Activated CD4-positive, alpha-beta T cell treated with anti-CD3 and anti-CD28 coated beads, Interleukin-2, amount 10 ng/mL, durations not matched to agents 7 days and 5 days (primary cell): ENCODE measurements at places on chromosomes 16 and 17. TPM values are rescaled to one million over a fixed set of nuclear protein-coding genes. Genes with fewer than 3 reads are reported as not detected.

The RPH3AL gene
- total RNA-seq = 3.2 TPM

The TP53TG3F gene
- not detected for total RNA-seq

The SHCBP1 gene
- total RNA-seq = 51.6 TPM

The SYCE1L gene
- 11.1 TPM for total RNA-seq

The GDPD3 gene
- total RNA-seq = 13.2 TPM

The NCOR1 gene
- 152 TPM for total RNA-seq

The PROCA1 gene
- total RNA-seq = 5.5 TPM

The TERB1 gene
- total RNA-seq = 0.27 TPM

The AOC3 gene
- 0.56 TPM for total RNA-seq

The ADAP2 gene
- total RNA-seq = 1.1 TPM

The DHRS7C gene
- not detected for total RNA-seq

The PMM2 gene
- total RNA-seq = 38.9 TPM

DNA sequence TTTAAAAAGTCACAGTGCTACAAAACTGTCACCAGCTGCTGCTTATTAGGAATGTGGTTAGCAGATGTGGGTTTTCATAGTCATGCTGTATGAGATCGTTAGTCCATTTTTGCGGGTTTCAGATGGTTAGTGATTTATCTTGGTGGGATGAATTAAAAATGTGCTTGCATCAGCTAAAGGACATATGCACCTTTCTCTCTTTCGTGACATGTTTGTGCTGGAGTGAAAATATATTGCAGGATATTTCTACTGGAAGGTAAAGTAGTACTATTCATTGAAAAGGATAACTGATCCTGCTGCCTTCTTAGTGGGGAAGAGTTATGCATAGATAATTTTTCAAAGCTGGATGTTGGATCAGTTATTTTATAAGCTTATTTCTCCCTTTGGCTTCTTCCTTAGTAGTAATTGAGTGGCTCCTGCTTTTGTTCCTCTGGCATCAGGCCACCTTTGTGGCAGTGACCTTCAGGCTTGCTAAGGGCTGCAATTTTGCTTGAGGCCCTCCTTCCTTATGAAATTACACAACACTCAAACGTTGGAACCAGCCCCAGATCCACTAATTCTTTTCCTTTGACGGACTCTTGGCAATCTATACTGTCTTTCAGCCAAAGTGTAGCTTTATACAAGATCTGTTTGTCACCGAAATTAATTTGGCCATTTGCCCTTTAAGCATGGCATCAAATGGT lies 7.5 kb upstream of the SNTB2 start:
- no peak for DNase-seq
- H3K27me3 ChIP-seq = no peaks in the 10 kb centered on the region
- H3K4me1 ChIP-seq = peaks cover 3% of the 10 kb centered on the region
- H3K27ac ChIP-seq = no peak overlapping the region
- H3K36me3 ChIP-seq = no peaks in the 10 kb centered on the region

DNA sequence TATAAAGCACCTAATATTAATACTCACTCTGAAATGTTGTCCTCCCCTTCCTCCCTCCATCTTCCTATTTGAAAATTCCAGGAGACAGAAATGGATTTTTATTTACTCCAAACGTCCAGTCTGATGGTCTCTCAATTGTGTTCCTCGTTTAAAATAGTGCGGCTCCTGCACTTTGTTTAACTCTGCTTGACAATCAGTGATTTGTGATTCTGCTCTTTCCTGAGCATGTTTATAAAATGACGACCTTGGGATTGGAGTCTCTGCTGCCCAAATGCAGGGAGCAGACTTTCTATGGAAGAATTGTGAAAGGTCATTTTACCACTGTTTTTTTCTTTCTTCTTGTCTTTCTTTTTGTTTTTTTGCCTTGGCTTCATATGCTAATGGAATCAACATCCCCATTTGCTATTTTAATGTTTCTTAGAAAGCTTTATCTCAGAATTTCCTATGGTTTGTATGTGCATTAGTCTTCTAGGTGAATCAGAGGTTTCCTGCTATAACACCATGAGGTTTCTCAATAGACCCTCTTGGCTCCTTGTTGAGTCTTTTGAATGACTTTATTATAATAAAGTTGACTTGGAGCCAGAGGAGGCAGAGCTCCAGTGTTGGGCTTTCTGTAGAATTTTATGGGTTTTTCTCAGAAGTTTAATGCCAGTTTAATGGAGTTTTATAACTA lies 376.5 kb downstream of the CDH11 start:
- no peaks in the 10 kb centered on the region for H3K36me3 ChIP-seq
- no peak overlapping the region for H3K27ac ChIP-seq
- no peaks in the 10 kb centered on the region for H3K27me3 ChIP-seq
- no peak overlapping the region for H3K4me3 ChIP-seq

- H3K4me3 ChIP-seq = no peak overlapping the region
- H3K36me3 ChIP-seq = no peaks in the 10 kb centered on the region
- H3K27ac ChIP-seq = no peak overlapping the region
- no peak for DNase-seq
Measured at GRCh38 chr16:3356118-3356517, 429 bp downstream of the OR2C1 start.

DNA sequence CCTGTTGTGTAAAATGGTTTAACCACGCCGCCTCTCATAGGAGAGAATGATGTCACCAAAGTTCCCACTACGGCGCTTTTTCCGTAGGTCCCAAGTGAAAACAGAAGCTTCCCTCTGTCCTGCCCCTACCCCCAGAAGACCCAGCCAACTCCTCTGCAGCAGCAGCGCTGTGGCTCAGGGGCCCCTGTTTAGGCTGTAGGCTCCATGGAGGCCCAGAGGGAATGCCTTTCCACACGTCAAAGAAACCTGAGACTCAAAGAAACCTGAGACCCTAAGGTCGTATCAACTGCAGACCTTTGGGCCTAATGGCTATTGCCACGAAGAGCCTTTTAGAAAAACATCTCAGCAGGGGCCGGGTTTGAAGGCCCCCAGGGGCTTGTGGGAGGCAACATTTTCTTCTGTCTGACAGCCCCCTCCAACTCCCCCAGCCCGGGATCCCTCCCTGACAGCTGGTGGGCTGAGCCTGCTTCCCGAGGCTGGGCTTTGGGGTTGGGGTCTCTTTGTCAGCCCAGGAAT lies 43.1 kb upstream of the MEAK7 start:
- H3K36me3 ChIP-seq = no peaks in the 10 kb centered on the region
- H3K4me3 ChIP-seq = no peak overlapping the region
- H3K27ac ChIP-seq = no peak overlapping the region
- peaks cover 6% of the 10 kb centered on the region for H3K27me3 ChIP-seq

- H3K4me3 ChIP-seq = peak overlapping the region; percentile 91
- H3K36me3 ChIP-seq = peaks cover 46% of the 10 kb centered on the region
- H3K27ac ChIP-seq = peak overlapping the region; percentile 92
- no peak for DNase-seq
- no peaks in the 10 kb centered on the region for H3K27me3 ChIP-seq
Measured at GRCh38 chr16:30355954-30356308, 823 bp upstream of the CD2BP2 start.

DNA sequence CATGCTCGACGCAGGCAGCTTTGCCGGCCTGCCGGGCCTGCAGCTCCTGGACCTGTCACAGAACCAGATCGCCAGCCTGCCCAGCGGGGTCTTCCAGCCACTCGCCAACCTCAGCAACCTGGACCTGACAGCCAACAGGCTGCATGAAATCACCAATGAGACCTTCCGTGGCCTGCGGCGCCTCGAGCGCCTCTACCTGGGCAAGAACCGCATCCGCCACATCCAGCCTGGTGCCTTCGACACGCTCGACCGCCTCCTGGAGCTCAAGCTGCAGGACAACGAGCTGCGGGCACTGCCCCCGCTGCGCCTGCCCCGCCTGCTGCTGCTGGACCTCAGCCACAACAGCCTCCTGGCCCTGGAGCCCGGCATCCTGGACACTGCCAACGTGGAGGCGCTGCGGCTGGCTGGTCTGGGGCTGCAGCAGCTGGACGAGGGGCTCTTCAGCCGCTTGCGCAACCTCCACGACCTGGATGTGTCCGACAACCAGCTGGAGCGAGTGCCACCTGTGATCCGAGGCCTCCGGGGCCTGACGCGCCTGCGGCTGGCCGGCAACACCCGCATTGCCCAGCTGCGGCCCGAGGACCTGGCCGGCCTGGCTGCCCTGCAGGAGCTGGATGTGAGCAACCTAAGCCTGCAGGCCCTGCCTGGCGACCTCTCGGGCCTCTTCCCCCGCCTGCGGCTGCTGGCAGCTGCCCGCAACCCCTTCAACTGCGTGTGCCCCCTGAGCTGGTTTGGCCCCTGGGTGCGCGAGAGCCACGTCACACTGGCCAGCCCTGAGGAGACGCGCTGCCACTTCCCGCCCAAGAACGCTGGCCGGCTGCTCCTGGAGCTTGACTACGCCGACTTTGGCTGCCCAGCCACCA lies 9.7 kb downstream of the VASN start:
- H3K27ac ChIP-seq = no peak overlapping the region
- H3K4me3 ChIP-seq = no peak overlapping the region
- peaks cover 2% of the 10 kb centered on the region for H3K4me1 ChIP-seq
- DNase-seq = no peak
- no peaks in the 10 kb centered on the region for H3K27me3 ChIP-seq

DNA sequence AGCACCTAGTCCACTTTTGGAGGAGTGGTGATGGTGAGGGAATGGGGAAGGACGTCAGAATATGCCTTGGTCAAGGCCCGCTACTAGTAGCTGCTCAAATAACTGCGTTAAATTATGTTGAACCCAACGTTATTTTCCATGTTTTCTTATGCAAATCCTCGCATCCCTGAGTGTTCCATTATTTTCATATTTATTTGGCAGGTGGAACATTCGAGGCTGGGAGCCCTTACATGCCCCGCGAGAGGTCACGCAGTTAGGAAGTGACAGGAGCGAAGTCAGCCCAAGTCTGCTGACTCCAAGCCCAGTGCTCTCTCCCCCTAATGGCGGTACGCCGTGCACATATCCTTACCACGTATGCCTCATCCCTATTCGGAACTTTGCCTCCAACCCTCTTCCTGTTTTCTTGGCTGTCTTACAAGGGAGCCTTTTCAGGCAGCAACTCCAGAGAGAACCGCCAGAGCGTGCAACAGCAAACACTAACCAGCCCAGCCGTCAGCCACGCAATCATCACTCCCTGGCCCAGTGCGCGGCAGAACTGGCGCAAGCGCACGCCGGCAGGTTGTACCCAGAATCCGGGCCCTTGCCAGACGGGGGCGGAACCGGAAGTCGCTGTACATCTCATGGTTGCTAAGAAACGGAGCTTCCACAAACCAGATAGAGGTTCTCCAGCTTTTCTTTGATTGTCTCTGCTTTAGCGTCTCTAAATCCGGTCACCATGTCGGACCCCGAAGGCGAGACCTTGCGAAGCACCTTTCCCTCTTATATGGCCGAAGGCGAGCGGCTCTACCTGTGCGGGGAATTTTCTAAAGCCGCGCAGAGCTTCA lies at the start of gene ODAD4:
Gene ODAD4, plus strand, starts transcription at position 609 of the 824 bp plus-strand sequence. Its CDS starts 107 bp downstream, at position 716.
- no peaks in the 10 kb centered on the region for H3K27me3 ChIP-seq
- H3K4me3 ChIP-seq = peak within 1 kb of the TSS; percentile 97
- peak within 1 kb of the TSS; percentile 97 for H3K27ac ChIP-seq
- peaks cover 55% of the 10 kb centered on the region for H3K4me1 ChIP-seq

DNA sequence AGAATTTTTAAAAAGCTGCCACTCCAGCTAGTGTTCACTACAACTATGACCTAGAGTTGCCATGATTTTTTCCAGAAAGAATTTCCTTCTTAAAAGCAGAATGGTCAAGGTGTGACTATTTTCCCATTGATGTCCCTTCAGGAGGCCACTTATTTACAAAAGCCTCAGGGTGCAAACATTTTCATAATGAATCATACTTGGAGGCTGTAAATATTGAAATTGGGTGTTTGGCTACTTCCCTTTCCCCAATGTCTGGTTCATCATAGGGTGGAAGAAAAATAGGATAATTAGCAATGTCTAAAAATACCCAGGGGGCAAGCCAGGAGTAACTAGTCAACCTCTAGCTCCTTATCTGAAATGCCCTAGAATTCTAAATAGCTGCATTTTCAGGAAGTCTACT lies 18.8 kb downstream of the AXIN2 start:
- no peak overlapping the region for H3K4me3 ChIP-seq
- H3K4me1 ChIP-seq = peaks cover 33% of the 10 kb centered on the region
- no peaks in the 10 kb centered on the region for H3K27me3 ChIP-seq
- peaks cover 48% of the 10 kb centered on the region for H3K36me3 ChIP-seq
- no peak for DNase-seq
- H3K27ac ChIP-seq = no peak overlapping the region

DNA sequence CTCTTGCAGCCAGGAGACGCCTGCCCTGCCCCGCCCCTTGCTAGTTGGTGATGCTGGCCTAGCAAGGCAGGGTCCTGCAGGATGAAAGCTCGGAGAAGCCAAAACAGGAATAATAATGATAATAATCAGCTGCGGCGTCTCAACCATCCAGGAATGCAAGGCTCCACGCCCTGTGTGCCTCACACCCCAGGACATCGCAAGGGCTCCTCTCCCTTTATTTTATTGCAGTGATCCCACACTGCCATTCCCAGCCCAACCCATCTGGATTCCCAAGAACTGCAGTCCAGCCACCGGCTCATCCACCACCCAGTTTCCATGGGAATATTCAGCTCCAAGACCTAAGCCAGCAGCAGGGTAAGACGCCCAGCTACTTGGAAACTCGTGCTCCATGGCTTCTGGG lies 21.0 kb upstream of the ZNF652 start:
- peaks cover 16% of the 10 kb centered on the region for H3K4me1 ChIP-seq
- H3K27ac ChIP-seq = no peak overlapping the region
- H3K36me3 ChIP-seq = peaks cover 4% of the 10 kb centered on the region
- no peak overlapping the region for H3K4me3 ChIP-seq

DNA sequence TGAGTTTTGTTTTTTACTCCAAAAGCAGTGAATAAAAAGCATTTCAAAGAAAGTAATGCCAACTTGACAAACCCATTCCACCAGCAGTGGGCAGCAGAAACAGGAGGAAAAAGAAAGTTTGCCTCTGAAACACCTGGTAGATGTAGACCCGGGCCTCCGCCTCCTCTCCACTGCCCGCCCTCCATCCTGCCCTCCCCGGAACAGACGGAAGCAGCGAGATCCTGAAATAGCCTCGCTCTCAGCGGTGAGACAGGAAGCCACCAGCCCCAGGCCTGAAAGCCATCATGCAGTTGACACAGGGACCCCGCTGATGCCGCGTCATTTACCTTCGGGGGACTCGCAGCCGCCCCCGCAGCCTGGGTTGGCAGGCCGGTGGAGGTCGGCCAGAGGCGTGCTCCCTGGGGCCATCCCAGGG lies 67.8 kb downstream of the C16orf78 start:
- no peaks in the 10 kb centered on the region for H3K27me3 ChIP-seq
- H3K36me3 ChIP-seq = no peaks in the 10 kb centered on the region
- peak; percentile 89 for DNase-seq
- peaks cover 22% of the 10 kb centered on the region for H3K4me1 ChIP-seq
- H3K27ac ChIP-seq = peak overlapping the region; percentile 68

GRCh38 chr17:66198242-66198641 lies 6.3 kb upstream of the CEP112 start:
- H3K27ac ChIP-seq = no peak overlapping the region
- no peak overlapping the region for H3K4me3 ChIP-seq

- H3K27me3 ChIP-seq = no peaks in the 10 kb centered on the region
- DNase-seq = no peak
- no peaks in the 10 kb centered on the region for H3K36me3 ChIP-seq
- H3K4me3 ChIP-seq = no peak overlapping the region
- no peaks in the 10 kb centered on the region for H3K4me1 ChIP-seq
Measured at GRCh38 chr16:27699540-27699939, 149.6 kb downstream of the KATNIP start.
